ENCODE measurements at places on chromosomes 11 and 22. TPM values are rescaled to one million over a fixed set of nuclear protein-coding genes. Genes with fewer than 3 reads are reported as not detected.

MS4A3 gene
- not detected for total RNA-seq

TRIM51 gene
- total RNA-seq = not detected

DYNC2H1 gene
- 71.3 TPM for total RNA-seq

CRYBA4 gene
- not detected for total RNA-seq

EIF3D gene
- 406 TPM for total RNA-seq

DDIAS gene
- total RNA-seq = 0.65 TPM

SERHL2 gene
- 4.4 TPM for total RNA-seq

OTOG gene
- not detected for total RNA-seq

SCO2 gene
- 1.6 TPM for total RNA-seq

VSTM5 gene
- 0.18 TPM for total RNA-seq

OSBP2 gene
- 0.83 TPM for total RNA-seq

SCGB2A2 gene
- not detected for total RNA-seq

KCNQ1 gene
- not detected for total RNA-seq

TRIM49 gene
- not detected for total RNA-seq

COPB1 gene
- 305 TPM for total RNA-seq

ANO5 gene
- total RNA-seq = 0.18 TPM

ISX gene
- total RNA-seq = not detected
